ENCODE measurements at places on chromosomes 6 and 20. TPM values are rescaled to one million over a fixed set of nuclear protein-coding genes. Genes with fewer than 3 reads are reported as not detected.

Gene MYL9
- total RNA-seq, result 0.36 TPM

Gene CPXM1
- total RNA-seq, result 19.9 TPM

Gene ZBP1
- 0.09 TPM for total RNA-seq

Gene SYCP2L
- total RNA-seq, result 4.7 TPM

Gene LY86
- total RNA-seq, result 2.6 TPM

Gene SPATS1
- total RNA-seq, result not detected

Gene EMILIN3
- total RNA-seq, result 4.8 TPM

Gene SLC24A3
- 15.7 TPM for total RNA-seq

Gene B4GALT5
- total RNA-seq, result 38.2 TPM

Gene ANKEF1
- total RNA-seq, result 3.5 TPM

Gene TRIM40
- not detected for total RNA-seq

Gene LHFPL5
- 1.00 TPM for total RNA-seq

Gene LPA
- total RNA-seq, result 4.4 TPM

Gene VSTM2L
- 52.6 TPM for total RNA-seq

Gene DZANK1
- 3.6 TPM for total RNA-seq

Gene TFAP2D
- total RNA-seq, result not detected

Gene LINC00237
- 0.45 TPM for total RNA-seq

Gene RAD21L1
- total RNA-seq, result not detected

Gene OR12D3
- not detected for total RNA-seq

Gene MYLK2
- total RNA-seq, result 1.1 TPM

Gene XKR7
- 20.0 TPM for total RNA-seq

Gene HAO1
- total RNA-seq, result not detected

Gene C20orf96
- 6.3 TPM for total RNA-seq

Gene SIRPB1
- total RNA-seq, result 0.73 TPM

Gene BPI
- 0.27 TPM for total RNA-seq

Gene PLCB4
- 36.4 TPM for total RNA-seq

Gene TGM3
- total RNA-seq, result 0.27 TPM

Gene DSP
- total RNA-seq, result 9.9 TPM

Gene TNFRSF21
- total RNA-seq, result 31.3 TPM

Gene NHSL1
- 51.8 TPM for total RNA-seq

Gene NHLRC1
- total RNA-seq, result 2.8 TPM

Gene AKAP12
- 51.3 TPM for total RNA-seq

Gene SDHAF4
- total RNA-seq, result 18.1 TPM

Gene NR2E1
- total RNA-seq, result not detected

Gene NKX2-4
- not detected for total RNA-seq

Gene HLA-DRB5
- total RNA-seq, result not detected

Gene DEFB132
- total RNA-seq, result not detected

Gene DEFB124
- total RNA-seq, result not detected

Gene SAPCD1
- total RNA-seq, result not detected

Gene VNN1
- total RNA-seq, result 0.09 TPM

Gene TSHZ2
- 7.1 TPM for total RNA-seq

Gene DSTN
- 116 TPM for total RNA-seq

Gene PDE7B
- 4.1 TPM for total RNA-seq

Gene IER3
- total RNA-seq, result 4.5 TPM

Data from cerebellum (tissue), 4 donors.